Bone marrow (tissue), 2 donors: ENCODE measurements at places on chromosomes 5 and 9.

- DNase-seq: no peak
These were observed 57.6 kb downstream of the COX7C start for GRCh38 chr5:86675311-86675710.

GRCh38 chr5:42912184-42912798 is 100.6 kb upstream of the SELENOP start:
- DNase-seq: peak; percentile 73

DNA sequence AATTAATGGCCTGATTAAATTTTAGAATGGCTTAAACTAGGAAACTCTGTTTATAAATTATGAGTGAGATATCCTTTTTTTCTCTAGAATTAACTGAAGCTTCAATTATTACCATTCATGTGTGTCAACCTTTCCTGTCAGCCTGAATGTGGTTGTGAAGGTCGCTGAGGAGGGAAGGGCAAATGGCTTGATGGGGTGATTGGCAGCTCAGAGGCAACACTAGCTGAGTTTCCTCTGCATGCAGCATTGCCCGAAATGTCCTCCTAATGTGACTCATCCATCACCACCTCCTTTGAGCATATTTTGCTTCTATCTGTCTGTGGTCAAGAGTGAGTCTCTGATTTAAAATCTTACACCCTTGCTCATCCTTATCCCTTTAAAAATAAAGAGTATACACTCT is 281.9 kb downstream of the TENT4A start:
- no peak for DNase-seq

GRCh38 chr5:159412284-159413046 is 82.2 kb upstream of the IL12B start:
- peak; percentile 58 for DNase-seq

DNA sequence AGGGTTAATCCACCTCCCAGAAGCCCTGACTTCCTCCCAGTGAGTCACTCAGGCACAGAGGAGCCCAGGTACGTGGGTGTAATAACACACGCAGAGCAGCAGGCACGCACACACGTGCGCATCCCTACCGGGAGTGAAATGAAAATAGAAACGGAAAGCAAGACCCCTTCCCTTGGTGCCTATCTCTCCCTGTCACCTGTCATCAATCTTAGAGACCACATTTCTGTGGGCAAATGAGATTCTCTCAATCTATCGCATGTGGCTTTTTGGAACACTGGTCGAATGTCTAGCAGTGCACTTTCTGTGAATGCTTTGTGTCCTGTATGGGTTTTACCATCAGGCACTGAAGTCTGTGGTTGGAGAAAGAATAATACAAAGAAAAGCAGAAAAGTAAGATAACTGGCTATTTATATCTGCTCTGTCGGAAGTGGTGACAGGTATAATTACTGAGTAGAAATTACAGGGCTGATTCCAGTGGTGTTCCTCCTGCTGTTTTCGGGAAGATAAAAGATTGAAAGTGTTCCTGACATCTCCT is 137.7 kb upstream of the GRIA1 start:
- DNase-seq: no peak

GRCh38 chr5:72221541-72221940 is 98.5 kb downstream of the MRPS27 start:
- no peak for DNase-seq

DNA sequence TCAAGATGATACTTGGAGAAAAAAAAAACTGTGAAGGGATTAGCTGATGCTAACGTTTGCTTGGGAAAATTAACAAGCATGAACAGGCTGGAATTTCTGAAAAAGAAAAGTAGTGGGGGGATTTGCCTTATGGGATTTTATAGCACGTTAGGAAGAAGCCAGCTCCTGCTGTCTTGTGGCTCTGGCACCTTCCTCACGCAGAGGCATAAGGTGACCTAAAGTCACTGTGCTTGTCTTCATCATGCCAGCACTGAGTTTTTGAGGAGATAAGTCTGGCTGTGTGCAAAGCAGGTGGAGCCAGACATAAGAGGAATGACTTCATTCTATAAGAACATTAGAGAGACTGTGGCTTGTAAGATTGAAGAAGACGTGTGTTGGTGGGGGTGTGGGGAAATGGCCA is 94.4 kb upstream of the MAP1B start:
- no peak for DNase-seq
